ENCODE measurements at places on chromosomes 4 and X.

DNA sequence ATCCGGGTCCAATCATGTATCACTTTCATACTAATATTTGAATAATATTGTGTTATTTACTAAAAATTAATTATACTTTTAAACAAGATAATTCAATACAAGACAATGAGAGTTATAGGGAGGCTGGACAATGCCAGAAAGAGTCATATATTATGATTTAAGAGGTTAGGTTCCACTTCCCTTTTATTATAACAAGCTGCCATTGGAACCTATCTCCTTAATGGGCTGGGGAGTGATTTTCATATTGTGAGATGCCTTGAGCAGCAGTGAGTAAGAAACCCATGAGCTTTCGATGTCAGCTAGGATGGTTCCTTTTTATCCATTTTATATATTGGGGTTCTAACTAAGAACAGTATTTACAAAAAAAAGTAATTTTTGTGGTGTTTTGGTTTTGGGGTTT lies 91.8 kb downstream of the MAB21L2 start:
- DNase-seq: no peak

- no peak for DNase-seq
Observed at GRCh38 chrX:75638332-75638731, 115.5 kb upstream of the ZDHHC15 start.

GRCh38 chr4:4456816-4457578 lies 70.1 kb downstream of the NSG1 start:
- DNase-seq: no peak

DNA sequence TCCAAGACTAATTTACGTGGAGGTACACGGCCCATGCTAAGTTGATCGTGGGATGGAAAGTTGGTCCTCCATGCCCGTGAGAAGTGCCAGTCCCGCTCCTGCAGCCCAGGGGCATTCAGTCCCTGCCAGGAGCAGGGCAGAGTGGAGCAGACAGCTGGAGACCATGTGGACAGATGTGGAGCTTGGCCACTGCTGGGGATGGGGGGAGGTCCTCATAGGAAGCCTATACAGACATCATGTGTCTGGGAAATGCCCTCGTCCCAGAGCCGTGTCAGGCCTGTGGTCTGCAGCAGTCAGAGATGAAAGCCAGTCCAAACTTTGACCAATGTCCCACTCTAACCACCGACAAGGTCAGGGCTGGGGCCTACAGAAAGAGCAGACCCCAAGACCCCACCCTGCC lies 118.4 kb downstream of the CPZ start:
- DNase-seq: no peak

- no peak for DNase-seq
Observed at GRCh38 chrX:121571333-121571732, 523.9 kb downstream of the GLUD2 start.

DNA sequence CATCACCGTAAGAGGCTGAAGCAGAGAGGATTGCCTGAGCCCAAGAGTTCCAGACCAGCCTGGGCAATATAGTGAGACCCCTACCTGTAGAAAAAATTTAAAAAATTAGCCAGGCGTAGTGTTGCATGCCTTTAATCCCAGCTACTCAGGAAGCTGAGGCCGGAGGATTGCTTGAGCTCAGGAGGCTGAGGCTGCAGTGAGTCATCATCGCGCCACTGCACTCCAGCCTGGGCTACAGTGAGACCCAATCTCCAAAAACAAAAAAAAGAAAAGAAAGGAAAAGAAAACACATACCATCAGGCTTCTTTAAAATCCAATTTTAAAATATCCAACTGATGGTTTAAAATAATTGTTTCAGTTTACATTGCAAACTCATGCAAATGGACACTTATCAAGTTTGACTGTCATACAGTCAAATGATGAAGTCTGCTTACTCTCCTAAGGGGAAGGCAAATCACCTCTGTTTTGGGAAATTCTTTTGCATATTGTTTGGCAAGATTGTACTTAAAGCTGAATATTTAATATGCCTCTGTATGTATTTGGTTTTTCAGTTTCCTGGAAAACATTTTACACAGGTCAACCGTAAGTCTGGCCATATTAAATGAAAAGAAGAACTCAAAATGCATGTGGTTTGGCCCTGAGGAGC lies 23.7 kb upstream of the TENM3 start:
- DNase-seq: no peak

DNA sequence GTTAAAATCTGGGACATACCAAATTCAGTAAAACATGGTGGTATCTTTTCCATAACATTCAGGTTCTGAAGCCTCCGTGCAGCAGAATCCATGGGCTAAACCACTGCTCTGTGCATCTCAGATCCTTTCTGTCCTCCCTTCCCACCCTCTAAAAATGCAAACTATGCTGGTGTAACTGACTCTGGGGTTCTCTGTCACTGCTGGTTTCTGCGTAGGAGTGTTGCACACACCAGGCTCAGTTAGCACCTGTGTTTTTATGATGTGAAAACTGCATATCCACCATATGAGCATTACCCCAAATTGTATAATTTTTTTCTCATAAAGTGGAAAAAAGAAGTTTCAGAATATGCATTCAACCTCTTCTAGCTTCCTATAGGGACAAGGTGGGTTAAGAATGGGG lies 22.4 kb upstream of the IL21 start:
- DNase-seq: no peak

- DNase-seq: no peak
Observed at GRCh38 chrX:38138900-38139299, 81.8 kb downstream of the SRPX start.

DNA sequence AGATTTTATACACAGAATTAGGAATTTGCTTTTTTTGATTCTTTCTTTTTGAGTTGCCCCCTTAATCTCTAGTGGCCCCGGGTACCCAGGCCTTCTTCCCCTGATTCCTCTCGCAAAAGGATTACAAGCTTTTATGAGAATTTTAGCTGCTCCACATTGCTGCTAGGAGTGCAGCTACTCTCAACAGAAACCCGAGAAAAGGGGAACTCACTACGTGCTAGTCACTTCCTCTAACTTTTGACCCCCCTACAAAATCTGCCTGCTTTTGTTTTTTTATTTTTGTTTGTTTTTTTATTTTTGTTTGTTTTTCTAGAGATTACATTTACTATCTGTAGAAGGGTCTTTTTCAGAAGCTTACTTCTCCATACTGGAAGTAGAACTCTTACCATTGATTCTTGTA lies 64.1 kb downstream of the ZNF81 start:
- no peak for DNase-seq

- no peak for DNase-seq
Observed at GRCh38 chrX:38891641-38892413, 90.6 kb downstream of the MID1IP1 start.

DNA sequence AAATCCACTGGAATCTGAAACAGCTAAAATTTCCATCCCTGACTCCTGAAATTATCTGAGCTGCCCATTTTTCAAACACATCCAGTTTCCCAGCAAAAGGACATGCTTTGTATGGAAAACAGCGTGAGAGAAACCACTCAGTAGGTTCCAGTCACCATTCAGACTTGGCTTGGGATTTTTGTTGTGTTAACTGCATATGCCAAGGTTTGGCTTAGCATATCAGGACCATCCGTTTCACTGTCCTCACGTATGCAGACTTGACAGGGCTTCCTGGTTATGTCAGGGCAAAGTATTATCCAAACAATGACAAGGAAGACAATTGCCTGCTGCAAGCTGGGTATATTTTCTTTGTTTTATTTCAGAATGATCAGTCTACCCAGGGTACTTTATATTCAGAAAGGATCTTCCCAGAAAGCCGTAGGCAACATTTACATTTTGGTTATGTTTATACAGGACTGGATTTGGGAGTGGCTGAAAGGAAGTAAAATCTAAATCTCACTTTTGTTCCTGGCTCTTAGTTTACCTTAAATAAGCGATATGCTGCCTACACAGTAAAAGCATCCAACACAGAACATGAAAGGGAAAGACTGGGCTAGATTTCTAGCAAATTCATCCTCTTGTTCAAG lies 41.3 kb upstream of the CCKAR start:
- DNase-seq: no peak

DNA sequence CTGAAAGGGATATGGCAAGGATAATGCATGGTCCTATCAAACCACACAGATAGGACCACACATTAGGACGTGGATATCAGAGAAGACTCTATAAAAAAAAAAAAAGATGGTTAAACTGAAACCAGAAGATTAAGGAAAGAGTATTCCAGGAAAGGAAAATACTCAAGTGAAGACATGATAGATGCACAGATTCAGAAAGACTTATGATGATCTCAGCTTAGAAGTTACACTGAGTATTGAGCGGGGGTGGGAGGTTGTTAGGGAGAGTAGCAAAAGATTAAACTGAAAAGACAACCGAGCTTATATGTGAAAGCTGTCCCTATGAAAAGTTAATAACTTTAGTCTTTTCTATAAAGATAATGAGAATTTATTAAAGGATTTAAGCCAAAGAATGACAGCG lies 211.0 kb upstream of the EMCN start:
- no peak for DNase-seq

- no peak for DNase-seq
Observed at GRCh38 chrX:40780082-40780481, 44.7 kb upstream of the MED14 start.

DNA sequence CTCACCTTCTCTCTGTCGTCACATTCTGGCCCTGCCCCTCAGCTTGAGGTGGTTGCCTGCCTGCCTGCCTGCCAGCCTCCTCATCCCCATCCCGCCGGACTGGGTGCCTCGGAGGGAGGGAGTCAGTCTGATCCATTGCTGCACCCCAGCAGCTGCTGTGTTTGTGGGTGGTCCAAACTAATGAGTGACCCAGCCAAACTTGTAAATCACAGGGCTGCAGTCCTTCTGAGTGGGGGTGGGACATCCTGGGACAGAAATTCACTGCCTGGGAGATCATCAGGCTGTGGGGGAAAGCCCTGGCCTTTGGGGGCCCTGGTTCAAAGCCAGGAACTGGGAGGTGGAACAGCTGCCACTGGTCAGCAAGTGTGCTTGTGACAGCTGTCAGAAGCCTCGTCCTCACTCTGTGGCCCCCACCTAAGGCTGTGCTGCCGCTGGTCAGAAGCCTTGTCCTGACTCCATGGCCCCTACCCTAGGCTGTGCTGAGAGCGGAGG lies 5.6 kb downstream of the GPR78 start:
- no peak for DNase-seq

- DNase-seq: no peak
Observed at GRCh38 chr4:82737354-82737753, 61.2 kb downstream of the SCD5 start.

GRCh38 chr4:42561031-42561430 lies 95.9 kb downstream of the ATP8A1 start:
- DNase-seq: no peak

- DNase-seq: peak; percentile 63
Observed at GRCh38 chrX:107731831-107732502, 43.6 kb downstream of the TSC22D3 start.

DNA sequence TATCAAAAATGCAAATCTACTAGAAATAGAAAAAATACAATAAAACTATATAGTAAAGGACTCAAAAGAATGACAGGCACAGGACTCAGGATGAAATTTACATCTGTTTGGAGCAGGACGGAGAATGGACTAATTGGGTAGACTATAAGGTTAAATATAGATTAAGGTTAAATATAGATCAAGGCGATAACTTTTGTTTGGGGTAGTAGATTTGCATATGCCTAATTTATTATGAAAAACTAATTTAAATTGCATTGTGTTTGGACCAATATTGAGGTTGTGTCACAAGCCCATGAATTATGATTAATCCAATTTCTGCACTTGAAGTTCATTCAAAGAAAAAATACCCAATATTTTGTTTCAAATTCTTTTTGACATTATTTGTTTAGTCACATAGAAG lies 31.0 kb downstream of the MTHFD2L start:
- DNase-seq: no peak

GRCh38 chrX:69389101-69389501 lies 115.0 kb upstream of the NALF2 start:
- DNase-seq: no peak

DNA sequence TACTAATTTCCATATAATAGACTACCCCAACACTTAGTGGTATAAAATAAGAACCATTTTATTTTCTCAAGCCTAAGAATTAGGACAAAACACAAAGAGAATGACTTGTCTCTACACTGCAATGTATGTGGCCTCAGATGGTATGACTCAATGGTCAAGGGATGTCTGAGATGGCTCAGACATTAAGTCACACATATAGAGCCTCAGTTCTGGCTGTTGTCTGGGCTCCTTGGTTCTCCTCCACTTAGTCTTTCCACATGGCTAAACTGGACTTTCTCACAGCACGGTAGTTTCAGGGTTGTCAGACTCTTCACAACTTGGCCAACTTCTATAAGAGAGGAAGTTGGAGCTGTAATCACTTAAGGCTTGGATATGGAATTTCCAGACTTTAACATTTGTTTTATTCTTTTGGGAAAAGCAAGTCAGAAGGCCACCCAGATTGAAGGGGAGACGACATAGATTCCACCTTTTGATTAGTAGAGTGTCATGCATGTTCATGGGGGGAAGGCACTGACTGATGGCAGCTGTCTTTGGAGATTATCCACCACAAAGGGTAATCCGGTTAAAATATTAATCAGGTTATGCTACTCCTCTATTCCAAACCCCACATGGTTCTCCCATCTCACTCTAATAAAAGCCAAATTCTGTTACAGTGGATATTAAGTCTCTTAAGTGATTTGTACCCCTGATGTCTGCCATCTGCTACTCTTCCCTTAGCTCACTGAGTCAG lies 9.4 kb downstream of the IL15 start:
- no peak for DNase-seq

DNA sequence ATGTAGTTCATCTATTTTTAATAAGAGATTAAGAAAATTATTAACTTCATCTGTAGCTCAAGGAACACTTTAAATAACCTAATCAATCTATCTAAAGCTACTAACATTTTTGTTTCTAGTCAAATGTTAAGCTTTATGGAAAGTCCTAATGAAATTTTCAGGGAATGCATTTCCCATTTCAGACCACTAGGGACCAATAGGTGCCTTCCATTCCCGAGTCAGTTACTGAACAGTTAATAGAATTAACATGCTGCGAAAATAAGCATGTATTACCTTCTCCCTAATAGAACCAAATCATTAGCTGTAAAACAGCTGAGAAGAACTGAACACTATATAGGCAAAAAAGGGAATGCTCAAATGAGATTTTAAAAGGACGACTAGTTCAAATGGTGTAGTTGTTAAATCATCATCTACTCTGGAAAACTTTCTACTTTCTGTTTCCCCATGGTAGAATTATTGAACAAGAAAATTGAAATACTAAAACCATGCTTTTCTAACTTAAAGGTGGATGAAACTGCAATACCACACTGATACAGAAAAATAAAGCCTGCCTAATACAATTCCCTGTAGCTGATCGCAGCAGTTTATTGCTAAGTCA lies 22.5 kb downstream of the STX18 start:
- no peak for DNase-seq

GRCh38 chr4:16993956-16994840 lies 95.8 kb upstream of the LDB2 start:
- no peak for DNase-seq

DNA sequence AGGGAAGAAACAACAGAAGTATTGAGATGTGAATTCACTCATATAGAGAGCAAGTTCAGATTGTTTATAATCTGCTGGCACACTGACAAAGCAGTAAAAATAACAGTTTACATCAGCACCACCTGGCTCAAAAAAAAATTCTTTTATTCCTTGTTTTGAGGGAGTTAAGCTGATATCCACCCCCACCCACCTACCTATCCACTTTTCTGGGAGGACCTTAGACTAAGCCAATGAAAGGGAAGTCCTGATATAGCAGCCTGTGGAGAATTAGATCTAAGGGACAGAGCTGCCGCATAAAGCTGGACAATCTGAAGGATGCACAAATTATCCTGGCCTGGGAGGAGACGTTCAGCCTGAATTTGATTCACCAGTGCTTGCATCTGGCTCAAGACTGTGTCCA lies 264.5 kb downstream of the RCHY1 start:
- DNase-seq: no peak

GRCh38 chr4:143482840-143483239 lies 30.7 kb upstream of the SMARCA5 start:
- peak; percentile 2 for DNase-seq
